ENCODE measurements at places on chromosomes 12 and 14.
A peak's percentile ranks its signal among the peaks of the same experiment; 100 is the strongest.

- DNase-seq, result peak; percentile 61
Observed at GRCh38 chr12:76552343-76552938, 7.1 kb downstream of the OSBPL8 start.

GRCh38 chr14:100581228-100582145 lies 5.7 kb downstream of the BEGAIN start:
- DNase-seq, result no peak

DNA sequence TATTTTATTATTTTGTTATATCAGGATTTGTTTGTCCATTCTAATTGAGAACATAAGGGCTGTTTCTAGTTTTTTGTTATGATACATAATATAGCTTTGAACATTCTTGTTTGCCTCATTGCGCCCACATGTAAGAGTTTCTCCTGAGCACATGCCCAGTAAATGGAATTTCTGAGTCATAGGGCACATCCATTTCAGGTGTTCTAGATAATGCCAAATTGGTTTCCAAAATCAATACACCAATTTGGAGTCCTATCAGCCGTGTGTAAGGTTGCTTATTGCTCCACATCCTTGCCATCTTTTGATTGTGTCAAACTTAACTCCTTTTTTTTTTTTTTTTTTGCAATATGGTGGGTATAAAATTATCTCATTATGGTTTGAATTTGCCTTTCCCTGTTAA lies 97.9 kb upstream of the RESF1 start:
- no peak for DNase-seq

- DNase-seq, result peak; percentile 75
Observed at GRCh38 chr12:104226672-104227071, 11.1 kb downstream of the TXNRD1 start.

GRCh38 chr12:107528731-107529365 lies 156.8 kb upstream of the PWP1 start:
- DNase-seq, result no peak

DNA sequence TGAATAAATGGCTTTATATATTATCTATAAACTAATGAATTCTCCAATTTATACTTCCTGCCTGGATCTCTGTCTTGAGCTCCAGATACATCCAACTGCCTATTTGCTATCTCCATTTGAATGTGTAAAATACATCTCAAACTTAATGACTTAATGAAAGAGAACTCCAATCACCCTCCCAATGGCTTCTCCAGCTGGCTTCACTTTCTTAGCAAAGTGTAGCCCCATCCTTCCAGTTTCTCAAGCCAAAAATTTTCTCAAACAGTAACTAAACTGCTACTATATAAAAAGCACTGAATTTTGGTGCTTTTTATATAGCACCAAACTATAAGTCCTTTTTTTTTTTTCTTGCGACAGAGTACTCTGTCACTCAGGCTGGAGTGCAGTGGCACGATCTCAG lies 2.6 kb downstream of the CRY1 start:
- DNase-seq, result no peak

DNA sequence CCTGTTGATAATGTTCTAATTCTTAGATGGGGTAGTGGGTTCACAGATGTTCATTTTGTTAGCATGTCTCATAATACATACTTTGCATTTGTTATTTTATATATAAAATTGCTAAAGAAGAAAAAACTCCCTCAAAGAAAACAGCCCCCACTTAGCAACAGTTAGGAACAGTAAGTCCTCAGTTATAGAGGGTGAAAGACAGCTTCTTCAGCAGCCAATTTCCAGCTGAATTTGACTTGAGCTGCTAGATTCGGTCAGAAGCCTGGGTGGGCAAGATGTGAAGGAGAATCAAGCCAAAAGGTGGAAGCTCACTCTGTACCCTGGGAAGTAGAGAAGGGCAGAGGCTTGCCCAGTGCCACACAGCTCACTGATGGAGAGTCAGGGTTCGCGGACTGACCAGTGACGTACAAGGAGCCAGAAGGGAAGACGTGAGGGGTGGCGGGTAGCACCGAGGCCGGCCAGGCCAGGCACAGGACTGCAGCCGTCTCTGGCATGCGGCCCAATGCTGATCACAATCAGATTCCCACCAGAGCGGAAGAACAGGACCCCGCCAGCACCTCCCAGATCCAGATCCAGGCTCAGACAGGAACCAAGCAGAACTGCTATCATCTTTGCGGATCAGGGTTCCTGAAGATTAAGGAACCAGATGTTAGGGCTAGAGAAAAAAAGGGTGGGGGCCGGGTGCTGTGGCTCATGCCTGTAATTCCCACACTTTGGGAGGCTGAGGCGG lies 30.4 kb upstream of the VWF start:
- DNase-seq, result no peak
